NCI-H446 treated with DMSO at 0.1 percent for 48 hours (cell line): ENCODE measurements at places on chromosomes 5 and 9.

DNA sequence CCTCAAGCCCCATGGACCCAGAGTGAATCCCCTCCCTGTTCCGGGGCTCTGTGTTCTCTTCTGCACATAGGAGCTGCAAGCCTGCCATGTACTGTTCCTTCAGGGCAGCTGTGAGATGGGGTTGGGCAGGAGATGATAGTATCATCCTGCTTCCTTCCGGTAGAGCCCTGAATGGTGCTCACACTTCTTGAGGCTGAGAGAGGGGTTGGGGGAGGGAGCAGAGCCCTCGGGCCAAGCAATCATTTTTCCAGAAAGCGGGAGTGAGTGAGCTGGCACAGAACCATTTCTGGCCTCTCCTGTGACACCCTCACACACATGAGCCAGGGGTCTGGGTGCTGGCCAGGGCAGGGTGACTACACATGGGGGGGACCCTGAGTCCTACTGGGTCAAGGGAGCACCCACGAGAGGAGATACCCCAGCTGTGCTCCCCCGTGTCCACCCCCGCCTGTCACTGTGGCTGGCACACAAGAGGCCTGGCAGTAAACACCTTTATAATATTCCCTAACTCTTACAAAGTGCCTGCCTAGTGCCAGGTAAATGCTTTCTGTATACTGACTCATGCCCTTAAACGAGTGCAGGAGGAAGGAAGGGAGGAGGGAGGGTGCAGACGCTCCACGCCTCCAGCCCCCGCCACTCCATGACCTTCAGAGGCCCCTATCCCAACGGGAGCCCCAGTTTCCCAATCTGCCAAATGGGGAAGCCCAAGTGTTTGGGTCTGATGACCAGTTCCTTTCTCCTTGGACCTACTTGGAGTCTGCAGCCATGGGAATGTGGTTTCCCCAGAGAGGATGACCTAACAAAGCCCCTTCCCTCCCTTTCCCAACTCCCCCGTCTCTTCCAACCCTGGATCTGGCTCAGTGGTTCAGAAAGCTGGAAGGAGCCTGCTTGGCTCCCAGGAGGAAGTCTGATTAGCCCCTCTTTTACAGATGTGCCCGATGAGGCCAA is 15.5 kb downstream of the AKNA start:
- no peak for DNase-seq

- DNase-seq = no peak
Observed at GRCh38 chr5:170112876-170113521, 7.3 kb downstream of the FOXI1 start.

GRCh38 chr5:140690376-140690932 is 716 bp downstream of the HARS1 start:
- no peak for DNase-seq

GRCh38 chr9:91844190-91844589 is 105.8 kb downstream of the ROR2 start:
- DNase-seq = no peak

- no peak for DNase-seq
Observed at GRCh38 chr5:9533096-9533495, 12.8 kb downstream of the SEMA5A start.

DNA sequence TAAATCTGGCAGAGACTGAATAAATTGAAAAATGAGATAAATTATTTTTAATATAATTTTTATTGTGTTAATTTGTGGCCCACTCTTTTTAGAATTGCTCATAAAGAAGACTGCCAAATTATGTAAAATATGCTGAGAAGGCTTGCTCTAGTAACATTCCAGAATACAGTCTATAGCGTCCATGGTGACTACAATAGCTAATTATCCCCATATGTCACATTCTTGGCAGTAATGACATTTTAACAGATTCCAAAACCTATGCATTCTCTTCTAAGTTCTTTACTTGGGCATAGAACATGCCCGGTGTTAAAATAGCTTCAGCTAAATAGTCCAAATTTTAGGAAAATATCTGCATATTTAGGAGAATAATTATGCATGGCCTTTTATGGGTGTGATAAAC is 697.0 kb upstream of the SEMA6A start:
- DNase-seq = no peak

DNA sequence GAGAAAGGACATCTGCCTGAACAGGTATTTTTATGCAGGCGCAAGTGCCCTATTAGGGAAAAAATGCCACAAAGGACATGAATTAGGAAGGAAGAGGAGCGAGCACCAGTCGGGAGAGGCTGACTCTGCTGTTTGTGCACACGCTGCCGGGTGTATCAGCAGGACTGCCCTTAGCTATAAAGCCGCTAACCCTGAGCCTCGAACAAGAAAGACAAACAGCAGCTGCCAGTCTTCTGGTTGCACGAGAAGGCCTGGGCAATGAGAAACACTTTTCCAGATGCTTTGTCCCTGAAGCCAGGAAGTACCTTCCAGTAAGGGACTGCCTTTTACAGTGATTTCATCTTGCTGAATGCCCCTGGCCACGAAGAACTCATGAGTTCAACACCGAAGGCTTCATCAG is 12.6 kb downstream of the QSOX2 start:
- no peak for DNase-seq

DNA sequence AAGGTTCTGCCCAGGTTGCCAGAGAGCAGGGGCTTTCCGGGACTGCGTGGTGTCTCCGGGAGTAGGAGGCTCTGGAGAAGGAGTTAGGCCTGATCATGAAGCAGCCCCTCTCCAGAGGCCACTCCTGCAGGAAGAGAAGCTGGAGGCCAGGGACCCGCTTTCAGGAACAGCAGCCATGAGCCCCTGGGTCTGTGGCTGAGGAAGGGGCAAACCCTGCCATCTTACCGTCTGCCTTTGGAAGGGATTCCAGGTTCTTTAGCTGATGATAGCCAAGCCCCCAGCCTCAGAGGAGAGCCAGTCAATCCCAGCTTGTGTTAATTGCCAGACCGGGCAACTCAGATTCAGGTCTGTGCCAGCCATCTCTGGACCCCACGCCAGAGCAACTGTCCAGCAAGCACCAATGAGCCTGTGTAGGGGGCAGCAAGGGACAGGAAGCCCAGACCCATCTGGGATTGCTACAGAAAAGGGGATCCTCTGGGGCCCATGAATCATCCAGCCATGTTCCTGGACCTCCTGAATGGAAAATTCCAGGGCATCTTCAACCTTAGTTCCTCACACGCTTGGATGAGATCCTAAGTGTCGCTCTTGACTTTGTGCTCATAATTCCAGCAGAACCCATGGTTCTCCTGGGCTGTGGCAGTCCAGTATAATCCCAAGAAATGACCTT is 42.7 kb upstream of the MVB12B start:
- no peak for DNase-seq

DNA sequence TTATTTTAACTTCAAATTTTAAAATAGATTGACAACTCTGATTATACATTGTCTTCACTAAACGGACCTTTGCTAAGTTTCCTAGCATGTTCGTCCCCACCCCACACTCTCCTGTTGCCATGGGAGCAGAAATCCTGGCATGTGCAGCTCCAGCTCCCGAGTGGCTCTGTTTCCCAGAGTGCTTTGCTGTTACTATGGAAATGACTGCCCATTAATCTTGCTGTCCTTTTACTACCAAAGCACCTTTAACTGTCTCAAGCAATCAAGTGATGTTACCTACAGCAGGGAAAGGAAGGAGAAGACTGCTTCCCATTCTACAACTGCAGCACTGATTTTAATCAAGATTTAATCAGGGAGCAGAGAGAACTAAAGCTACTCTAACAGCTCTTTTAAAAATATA is 212.0 kb upstream of the KIF2A start:
- no peak for DNase-seq

DNA sequence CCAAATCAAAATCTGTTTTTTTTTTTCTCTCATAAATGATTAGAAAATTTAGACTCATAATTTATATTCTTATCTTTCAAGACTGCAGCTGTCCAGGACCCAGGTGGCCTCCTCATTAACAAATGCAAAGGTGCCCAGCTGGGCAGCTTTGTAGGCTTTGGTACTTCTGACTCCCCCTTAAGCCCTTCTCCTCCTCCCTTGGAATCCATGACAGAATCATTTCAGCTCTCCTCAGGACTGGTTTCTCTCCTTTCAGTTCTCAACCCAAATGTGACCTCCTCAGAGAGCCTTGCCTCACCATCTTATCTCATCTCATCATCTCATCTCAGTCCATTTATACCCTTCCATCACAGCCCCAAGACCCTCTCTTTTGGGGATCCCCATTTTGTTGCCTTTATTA is 221.7 kb downstream of the KIAA0825 start:
- DNase-seq = no peak

- DNase-seq = no peak
Observed at GRCh38 chr5:124701016-124701415, 45.4 kb downstream of the ZNF608 start.

- DNase-seq = no peak
Observed at GRCh38 chr9:6723881-6724420, 33.8 kb upstream of the KDM4C start.

- DNase-seq = peak; percentile 3
Observed at GRCh38 chr5:170427672-170428236, 38.6 kb upstream of the KCNMB1 start.

- DNase-seq = no peak
Observed at GRCh38 chr9:16369427-16369826, 501.0 kb downstream of the BNC2 start.

DNA sequence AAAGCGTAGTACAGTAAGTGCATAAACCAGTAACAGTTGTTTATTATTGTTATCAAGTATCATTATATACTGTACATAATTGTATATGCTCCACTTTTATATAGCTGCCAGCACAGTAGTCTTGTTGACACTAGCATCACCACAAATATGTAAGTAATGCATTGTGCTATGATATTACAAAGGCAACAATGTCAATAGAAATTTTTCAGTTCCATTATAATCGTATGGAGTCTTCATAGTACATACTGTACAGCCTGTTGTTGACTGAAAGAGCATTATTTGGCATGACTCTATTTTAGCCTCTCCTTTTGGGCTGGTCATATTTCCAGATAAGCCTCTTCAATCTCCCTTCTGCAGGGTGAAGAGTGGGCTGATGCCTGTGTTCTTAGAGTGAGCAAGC is 40.4 kb downstream of the CFAP95 start:
- DNase-seq = no peak

- DNase-seq = no peak
Observed at GRCh38 chr5:36590513-36591286, 15.7 kb upstream of the SLC1A3 start.
